ENCODE measurements at places on chromosomes 5 and 9.
A peak's percentile ranks its signal among the peaks of the same experiment; 100 is the strongest.

- DNase-seq, result no peak
These were observed 579.2 kb upstream of the ZNF608 start for GRCh38 chr5:125325488-125326149.

- no peak for DNase-seq
These were observed 21.8 kb upstream of the MSH3 start for GRCh38 chr5:80632700-80633099.

DNA sequence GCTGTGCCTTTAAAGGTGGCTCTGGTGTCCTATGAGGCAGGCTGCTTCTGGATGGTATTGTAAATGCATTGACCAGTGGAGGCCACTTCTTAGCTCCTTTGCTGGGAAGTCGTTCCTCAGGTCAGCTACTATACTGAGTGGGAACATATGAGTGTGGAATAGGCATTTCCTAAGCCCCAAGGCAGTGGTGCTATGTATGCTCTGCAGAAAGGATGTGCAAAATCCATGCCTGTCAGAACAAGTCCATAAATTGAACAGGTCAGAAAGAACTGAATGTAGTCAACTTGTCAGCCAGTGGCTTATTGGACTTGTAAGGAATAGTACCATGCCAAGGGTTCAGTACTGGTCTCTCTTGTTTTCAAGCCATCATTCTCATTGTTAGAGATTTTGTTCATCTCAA, 216.4 kb downstream of the CDH10 start:
- no peak for DNase-seq

DNA sequence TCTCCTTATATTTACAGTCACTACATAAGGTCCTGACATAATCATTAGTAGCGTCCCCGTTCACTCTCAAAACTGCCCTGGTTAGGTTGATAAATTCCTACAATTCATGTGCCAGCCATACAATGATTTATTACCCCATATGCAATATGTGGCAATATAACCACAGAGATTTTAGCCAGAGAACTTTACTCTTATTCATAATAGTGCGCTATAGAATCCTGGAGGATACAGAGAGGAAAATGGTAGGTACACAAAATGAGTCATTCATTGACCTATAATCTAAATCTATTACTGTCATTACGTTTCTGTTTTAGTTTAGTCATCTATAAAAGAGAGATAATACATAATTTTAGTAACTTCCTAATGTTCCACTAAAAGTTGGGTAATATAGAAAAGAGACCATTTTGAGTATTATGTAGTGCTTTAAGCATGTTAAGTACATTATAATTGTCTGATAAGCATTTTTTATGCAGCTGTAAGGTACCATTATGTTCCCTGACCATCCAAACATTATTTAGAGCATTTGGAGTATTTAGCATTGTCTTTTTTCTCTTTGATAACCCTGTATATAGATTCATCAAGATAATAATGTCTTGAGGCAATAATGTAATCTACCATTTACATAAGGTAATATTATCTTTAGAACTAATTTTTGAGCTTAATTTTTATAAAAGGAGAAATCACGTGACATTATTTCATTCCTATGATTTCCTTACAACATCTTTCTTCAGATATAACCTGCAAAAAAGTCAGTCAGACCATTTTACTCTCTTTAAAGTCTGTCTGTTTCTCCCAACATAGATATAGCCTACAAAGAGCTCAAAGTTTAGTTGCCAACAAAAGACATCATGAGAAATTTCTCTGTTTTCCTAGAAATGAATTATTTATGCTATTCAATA, 655.5 kb upstream of the ZNF608 start:
- DNase-seq, result no peak

DNA sequence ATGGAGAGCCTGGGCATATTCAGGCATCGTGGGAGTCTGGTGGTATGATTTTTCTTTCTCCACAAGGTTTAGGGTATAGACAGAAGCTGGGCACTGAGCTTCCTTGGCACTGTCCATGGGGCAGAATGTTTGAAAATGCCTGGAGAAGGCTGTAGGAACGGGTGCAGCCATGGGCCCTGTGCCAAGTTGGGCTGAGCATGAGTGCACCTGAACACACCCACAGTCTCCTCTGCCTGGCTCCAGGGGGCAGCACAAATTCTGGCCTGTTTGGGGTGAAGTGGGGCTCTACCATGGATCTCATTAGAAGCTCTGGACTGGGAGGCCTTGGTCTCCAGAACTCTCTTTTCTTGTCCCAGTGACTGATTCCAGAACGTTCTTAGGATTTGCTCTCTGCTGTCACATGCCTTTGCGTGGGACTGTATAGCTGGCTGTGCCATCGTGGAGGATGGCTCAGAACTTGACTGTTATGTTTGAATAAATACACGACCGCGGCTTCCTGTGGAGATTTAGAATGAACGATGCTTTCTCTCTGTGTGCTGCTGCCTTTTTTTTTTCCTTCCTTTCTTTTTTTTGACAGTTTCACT, 229.8 kb downstream of the FANCC start:
- peak; percentile 21 for DNase-seq

- no peak for DNase-seq
These were observed 33.0 kb downstream of the FAM240B start for GRCh38 chr9:38686933-38687332.

GRCh38 chr5:154278908-154279307, 88.4 kb downstream of the GALNT10 start:
- DNase-seq, result no peak

- DNase-seq, result no peak
These were observed 27.4 kb downstream of the CTSL start for GRCh38 chr9:87753313-87753712.

DNA sequence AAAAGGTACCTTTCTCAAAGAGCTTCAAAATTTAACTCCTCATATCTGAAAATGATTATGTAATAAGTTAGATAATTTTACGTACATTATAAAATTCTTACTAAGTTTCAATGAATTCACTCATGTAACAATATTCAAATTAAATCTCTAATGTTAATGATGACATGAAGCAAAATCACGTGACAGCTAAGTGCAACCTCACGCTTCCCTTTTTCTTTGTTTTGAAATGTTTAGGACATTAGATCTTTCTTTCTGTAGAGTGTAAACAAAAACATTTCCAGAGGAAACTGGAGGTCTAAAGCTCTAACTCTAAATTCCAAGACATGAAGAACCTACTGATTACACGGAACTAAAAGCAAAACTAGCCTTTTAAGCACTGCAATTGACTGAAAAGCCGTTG, 227.3 kb upstream of the TBCA start:
- no peak for DNase-seq

GRCh38 chr9:127612939-127613582, 984 bp downstream of the STXBP1 start:
- DNase-seq, result peak; percentile 47

GRCh38 chr9:90018688-90019087, 413.9 kb downstream of the GADD45G start:
- no peak for DNase-seq

DNA sequence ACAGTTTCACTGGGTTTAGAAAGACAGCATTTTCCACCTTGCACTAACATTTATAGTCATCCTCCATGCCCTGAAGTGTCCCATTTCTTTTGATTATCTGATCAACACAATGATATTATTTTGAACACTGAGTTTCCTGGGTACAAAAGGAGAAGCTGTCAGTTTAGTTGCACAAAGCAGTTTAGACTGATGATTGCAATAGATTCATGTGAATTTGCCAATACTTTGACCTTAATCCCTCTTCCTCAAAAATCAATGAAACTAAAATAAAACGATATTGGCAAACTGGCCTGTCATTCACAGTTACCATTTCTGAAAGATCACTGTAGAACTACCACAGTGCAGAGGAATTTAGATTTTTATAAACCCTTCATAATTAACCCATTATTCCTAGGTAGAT, 34.2 kb upstream of the RASGRF2 start:
- DNase-seq, result no peak

DNA sequence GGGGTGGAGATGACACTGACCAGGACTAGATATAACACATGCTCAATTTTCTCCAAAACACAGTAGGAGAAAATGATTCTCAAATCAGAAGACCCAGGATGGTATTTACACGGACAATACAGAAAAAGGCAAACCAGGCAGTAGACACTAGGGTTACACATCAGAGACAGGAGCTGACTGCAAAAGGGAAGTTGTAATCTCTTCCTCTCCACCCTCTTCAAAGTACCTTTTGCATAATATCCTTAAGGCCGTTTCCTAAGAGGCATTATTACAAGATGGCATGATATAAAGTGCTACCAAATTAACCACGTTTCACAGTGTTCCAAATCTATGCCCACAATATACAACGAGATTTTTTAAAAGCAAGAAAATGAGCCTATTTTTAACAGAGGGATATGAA, 39.2 kb downstream of the YIPF5 start:
- DNase-seq, result no peak

DNA sequence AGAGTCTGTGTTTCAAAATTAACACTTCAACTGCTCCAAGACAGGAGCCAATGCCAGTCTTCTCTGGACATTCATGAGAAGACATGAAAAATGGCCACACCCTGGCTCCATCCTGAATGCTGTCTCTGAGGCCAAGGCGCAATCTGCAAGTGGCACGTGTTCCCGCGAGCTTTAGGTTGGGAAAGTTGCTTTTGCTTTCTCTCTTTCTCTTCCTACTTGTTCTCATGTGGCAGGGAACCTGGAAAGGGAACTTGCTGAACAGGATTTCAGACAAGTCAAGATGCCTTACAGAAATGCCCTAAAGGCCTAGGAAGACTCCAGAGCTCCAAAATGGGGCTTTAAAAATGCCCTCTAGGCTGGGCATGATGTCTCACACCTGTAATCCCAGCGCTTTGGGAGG, 91.9 kb upstream of the OTULINL start:
- no peak for DNase-seq

GRCh38 chr9:137027369-137028262, at the start of gene ABCA2:
ABCA2 (minus strand) TSS chr9:137028237; CDS start chr9:137028140, 97 bp downstream.
- DNase-seq, result no peak

DNA sequence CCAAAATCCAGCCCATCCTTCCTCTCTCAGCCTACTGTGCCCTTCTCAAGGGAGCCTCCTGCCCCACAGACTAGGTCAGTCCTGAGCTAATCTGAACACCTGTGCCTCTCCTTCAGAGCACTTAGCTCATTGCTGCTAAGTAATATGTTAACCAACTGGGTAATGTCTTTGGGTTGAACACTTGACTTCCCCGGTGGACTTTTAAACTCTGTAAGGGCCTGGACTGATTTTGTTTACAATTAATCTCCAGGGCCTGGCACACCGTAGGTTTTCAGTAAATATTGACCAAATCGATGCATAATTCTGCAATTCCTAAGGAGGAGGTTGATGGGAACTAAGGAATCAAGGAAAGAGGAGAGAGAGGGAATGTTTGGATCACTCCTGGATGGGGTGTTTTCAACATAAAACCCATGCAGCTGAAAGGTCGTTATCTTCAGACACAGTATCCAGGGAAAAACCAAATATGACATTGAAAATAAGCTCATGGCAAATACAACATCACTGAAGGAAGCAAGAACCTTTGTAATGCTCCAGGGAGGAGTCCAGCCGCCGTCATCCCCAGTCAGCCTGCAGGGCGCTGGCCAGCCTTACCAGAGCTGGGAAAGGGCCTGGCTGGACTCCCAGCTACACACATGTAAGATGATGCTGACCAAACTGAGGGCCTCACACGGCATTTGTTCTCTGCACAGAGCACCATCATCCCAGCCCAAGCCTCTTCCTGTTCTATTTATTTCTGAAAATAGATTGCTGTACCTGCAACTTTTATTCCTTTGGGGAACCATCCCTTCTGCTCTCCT, 166.3 kb downstream of the C5orf15 start:
- DNase-seq, result no peak

- no peak for DNase-seq
These were observed 33.4 kb upstream of the SLC25A51 start for GRCh38 chr9:37937366-37937765.

DNA sequence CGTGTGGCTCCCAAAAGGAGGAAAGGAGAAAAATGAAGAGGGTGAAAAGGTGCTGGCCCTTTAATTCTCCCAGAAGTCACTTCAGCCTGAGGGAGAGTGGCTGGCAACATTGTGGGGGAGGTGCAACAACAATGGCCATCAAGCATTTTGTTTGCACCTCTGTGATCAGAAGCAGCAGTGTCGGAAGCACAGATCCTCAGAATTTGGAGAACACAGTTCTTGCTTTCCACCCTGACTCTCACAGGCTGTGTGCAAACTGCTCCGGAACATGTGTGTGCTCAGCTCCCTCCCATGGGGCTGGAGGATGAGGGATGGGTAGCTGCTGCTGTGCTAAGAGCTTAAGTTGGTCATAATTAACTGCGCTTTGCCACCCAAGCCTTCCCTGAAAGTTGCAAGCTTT, 127.1 kb downstream of the DPYSL3 start:
- DNase-seq, result no peak

DNA sequence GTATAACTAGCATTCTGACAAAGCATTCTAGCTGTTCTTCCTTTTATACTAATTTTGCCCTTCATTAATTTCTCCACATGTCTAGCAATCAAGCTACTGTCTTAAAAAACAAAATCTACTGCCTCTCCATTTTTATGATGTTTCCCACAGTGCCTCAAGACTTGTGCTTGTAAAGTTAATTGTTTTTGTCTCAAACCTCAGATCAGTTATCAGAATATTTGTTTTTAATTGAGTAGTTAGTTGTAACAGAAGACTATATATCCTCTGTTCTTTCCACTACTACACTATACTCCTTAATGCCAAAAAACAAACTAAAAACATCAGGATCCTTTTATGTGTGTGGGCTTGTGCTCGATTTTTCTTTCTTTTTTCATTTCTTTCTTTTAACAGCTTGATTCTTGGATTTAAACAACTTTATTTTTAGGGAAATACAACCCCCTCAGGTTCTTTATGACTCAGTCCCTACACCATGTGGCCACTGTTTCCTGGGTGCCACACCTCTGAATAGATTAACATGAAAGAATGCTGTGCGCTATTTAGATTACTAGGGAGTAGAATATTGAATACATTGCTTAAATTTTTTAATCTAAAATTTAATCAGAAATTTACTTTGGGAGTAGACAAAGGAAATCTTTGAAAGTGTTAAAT, 1.2 kb downstream of the ASPN start:
- DNase-seq, result no peak

DNA sequence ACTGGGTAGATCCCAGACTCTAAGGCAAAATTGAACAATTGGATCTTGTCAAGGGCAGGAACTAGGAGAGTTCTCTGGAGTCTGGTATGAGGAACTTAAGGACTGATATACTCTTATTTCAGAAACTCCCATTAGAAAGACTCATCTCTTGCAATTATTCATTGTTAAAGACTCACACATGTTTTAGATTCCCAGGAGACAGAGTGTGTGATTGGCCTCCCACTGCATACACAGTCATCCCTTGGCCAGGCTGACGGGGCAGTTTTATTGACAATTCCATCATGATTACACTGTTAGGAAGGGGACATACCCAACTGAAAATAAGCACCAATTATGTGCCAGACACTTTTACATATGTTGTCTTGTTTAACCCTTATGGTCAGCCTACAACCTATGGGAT, 347.2 kb downstream of the DMAC1 start:
- no peak for DNase-seq

DNA sequence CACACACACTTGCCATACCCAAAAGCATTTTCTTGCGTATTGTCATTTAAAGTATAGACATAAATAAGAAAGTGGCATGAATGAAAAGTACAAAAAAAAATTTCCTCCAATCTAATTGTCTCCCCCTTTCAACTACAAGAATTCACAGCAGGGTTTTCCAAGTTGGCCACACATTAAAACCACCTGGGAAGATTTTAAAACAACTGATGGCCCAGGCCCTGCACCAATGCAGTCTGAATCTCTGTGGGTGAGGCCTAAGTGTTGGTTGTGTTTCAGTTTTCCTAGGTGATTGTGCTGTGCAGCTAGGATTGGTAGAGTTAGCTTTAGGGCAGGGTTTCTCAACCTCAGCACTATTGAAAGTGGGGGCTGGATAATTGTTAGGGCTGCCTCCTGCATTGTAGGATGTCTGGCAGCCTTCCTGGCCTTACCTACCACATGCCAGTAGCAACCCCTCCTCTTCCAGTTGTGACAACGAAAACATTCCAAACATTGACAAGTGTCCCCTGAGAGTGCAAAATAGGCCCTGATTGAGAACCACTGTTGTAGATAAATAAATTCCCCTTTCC, 337.1 kb downstream of the KIAA0825 start:
- no peak for DNase-seq
